Stimulated activated memory B cell treated with anti-CD40 and anti-IgM and Interleukin-4, amounts not matched to agents 10 μg/mL and 1 μg/mL and 100 μg/mL, for 72 hours (primary cell): ENCODE measurements at places on chromosomes 4 and X.

DNA sequence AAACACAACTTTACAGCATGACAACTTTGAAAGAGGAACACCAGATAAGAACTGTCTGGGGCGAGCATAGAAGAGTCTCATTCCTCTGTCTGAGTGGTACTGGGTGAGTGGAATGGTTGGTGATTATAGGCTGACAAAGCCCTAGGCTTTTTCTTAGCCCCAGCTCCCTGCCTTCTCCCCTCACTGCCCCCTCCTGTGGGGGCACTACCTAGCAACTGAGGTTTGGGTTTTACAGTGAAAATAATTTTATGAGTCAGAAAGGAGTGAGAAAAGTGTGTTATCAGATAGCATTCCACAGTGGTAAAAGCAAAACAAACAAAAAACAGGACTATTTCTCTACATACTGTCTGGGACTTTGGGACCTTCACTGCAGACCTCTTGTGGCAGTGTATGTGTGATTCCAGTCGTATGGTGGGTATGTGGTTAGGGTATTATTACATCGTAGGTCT is 10.5 kb upstream of the TMEM165 start:
- no peak for ATAC-seq

- peak; percentile 93 for ATAC-seq
These were observed 1.0 kb upstream of the TLR1 start for GRCh38 chr4:38805530-38806145.

DNA sequence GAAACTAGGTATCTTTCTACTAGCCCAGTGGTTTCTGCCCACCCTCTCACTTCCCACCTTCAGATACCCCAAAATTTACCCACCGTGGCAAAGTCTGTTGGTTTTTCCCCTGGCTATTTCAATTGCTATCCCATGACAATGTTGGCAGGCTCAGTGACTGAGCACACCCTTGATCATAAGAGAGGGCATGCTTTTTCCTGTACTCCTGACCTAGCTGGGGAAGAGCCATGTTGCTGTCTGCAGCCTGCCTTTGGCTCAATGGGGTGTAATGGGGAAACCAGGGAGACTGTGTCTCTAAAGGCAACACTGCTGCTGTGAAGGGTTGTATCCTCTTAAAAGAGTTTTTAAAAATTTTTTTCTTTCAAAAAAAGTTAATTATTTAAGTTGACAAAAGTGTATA is 90.4 kb upstream of the CITED1 start:
- no peak for ATAC-seq

DNA sequence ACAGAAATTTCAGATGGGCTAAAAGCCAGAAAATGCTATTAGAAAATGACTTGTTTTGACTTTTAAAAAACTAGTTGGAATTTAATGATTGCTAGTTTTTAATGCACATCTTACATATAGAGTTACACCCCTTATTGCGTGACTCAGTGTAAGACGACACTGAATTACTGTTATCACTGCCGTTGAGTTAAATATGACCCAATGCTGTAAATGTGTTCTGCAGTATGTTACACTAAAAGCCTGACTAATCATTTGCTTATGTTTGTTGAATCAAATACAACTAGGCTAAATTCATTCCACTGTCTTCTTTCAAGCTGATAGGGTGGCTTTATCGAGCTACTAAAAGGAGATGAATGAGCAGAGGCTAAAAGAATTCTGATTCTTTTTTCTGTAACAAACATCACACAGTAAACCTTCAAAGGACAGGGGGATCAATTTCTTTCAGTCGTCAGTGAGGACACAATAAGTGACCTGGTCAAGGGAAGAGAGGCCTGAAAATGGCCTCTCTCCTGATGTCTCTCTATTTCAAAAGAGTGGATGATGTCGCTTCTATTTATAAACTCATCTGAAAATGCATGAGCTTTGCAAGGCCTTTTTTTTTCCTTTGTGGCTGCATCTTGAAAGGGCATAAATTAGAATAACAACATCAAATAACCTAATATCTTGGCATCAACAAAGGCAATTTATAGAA is 142.2 kb upstream of the KCNIP4 start:
- no peak for ATAC-seq

DNA sequence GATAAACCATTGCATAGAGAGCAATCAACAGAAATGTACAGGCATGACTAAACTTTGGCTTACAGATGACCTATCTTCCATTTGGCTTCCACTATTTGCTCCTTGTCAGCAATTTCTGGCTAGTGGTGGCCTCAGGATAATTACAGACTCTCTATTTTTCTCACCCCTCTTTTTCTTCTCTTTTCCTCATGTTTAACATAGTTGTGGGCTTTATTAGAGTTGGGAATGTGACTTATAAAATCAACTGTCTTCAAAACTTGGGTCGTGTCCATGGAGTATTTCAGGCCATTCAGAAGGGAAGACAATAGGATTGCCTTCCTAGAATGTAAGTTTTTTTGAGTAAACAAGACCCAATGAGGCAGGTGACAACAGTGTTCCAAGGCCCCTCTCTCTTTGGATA is 236.2 kb downstream of the FRAS1 start:
- ATAC-seq = no peak

- ATAC-seq = no peak
These were observed 94.3 kb upstream of the ATXN3L start for GRCh38 chrX:13414006-13414647.

DNA sequence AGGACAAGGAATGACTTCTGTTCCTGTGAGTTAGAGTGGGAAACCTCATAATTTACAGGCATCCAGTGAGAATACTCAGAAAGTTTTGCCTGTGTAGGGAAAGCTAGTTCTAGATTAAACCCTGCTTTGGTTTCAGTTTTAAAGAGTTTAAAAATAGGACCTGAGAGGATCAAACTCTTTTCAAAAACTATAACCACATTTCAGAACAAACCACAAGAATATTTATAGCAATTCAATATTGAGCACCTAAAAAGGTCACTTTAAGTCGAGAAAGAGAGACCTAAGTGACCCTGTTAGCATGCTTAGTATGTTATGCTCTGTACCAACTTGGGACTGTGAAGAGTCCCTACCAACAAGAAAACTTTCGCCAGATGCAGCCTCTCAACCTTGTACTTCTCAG is 17.4 kb upstream of the PWWP3B start:
- ATAC-seq = no peak

DNA sequence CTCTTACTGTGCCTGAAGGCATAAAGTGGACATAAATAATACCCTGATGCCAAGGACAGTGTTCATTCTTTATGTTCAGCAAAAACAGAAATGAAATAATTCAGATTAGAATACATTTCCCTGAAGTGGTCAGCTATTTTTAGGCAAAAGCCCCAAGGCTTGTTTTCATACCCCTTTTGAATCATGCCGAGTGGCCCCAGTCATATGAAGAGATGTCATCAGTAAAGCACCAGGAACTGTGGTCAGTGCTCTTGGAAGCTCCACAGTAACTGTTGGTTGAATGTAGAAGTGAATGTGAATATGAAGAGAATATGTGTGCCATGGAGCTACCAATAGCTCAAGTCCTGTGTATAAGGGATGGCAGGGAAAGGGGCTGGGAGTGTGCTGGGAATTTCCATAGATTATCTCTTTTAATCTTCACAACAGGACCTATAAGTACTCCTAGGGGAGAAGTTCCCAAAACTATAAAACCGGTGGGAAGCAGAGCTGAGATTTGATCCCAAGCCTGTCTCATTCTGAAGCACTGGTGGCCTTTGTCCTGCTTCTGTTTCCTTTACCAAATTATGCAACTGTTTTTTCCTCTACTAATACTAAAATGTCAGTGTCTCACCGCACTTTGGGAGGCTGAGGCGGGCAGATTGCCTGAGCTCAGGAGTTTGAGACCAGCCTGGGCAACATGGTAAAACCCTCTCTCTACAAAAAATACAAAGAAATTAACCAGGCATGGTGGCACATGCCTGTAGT is 52.6 kb downstream of the FNIP2 start:
- ATAC-seq = peak; percentile 71

GRCh38 chrX:28329156-28329555 is 258.1 kb upstream of the IL1RAPL1 start:
- ATAC-seq = no peak

- peak; percentile 81 for ATAC-seq
These were observed 56.6 kb downstream of the GPR143 start for GRCh38 chrX:9708923-9709553.

DNA sequence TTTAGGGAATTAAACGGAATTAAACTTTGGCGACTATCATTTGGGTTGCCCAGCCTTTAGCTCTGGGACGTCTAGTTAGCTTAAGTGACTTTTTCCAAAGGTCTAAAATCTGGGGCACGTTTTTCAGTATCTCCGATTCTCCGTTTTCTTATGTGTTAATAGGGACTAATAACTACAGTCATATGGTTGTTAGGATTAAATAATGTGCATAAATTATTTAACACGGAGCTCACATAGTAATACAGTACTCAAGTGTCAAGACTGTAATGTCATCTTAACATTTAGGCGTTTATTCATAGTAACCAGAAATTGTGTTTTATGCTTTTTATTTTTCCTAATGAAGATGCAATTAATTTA is 466 bp upstream of the CCNA2 start:
- ATAC-seq = no peak

DNA sequence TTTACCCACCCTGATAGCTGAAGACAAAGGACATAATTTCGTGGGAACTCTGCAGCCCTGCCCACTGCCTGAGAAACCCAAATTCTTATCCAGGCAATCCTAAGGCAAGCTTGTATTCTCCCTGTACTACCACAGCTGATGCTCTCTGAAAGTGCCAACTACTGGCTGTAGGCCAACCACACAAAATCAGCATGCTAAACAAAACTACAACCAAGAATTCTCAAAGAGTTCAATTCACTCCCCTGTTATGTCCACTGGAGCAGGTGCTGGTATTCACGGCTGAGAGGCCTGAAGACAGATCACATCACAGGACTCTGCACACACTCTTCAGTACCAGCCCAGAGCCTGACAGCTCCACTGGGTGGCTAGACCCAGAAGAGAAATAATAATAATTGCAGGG is 375.9 kb upstream of the NDST4 start:
- ATAC-seq = no peak

DNA sequence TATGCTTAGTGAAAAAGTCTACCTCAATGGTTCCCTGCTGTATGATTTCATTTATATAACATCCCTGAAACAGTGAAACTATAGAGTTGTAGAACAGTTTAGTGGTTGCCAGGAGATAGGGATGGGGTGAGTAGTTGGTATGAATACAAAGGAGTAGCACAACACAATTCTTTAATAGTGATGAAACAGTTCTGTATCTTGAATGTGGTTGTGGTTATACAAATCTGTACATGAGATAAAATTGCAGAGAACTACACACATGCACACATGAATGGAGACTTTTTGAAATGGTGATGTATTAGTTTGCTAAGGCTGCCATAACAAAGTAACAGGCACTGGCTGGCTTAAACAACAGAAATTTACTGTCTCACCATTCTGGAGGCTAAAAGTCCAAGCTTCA is 677.1 kb downstream of the ADGRL3 start:
- ATAC-seq = no peak

DNA sequence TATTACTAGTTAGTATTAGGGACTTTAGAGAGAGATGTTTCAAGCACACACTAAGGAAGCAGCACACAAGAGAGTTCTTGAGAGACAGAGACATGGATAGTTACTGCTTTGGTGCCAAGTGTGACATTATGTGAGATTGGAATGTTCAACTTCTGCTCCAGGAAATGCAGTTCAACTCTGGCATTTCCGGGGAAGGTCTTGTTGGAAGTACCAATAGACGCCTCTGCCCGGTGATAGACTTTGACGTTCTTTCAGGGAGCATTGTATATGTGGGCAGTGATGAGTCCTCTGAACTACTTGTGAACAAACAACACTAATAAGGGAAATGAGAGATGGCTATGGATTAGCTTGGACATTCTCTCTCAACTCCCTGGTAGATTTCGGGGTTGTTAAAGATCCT is 638.1 kb upstream of the BOD1L1 start:
- ATAC-seq = no peak

GRCh38 chr4:155025762-155026457 is 182.5 kb upstream of the NPY2R start:
- ATAC-seq = no peak

GRCh38 chr4:66059556-66059955 is 389.3 kb upstream of the EPHA5 start:
- no peak for ATAC-seq

- no peak for ATAC-seq
These were observed 69.2 kb upstream of the MAML3 start for GRCh38 chr4:140223056-140223810.

DNA sequence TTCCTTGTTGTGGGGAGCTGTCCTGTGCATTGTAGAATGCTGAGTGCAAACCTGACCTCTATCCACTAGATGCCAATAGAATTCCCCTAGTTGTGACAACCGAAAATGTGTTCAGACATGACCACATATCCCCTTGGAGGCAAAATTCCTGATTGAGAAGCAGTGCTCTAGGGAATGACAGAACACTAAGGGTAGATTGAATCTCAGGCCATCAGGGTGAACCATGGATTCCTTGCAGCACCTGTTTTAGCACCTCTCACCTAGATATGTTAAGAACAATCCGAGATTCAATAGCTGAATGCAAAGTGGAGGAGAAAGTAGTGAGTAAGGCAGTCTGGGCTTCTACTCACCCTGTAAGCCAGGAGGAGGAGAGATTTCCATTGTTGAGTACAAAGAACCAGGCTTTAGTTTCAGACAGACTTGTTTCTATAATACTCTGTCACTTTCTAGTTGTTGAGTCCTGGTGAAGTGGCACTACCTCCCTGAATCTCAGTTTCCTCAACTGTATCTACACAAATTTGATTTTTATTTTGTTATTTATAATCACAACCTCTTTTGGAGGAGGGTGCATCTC is 111.0 kb upstream of the RAP2C start:
- ATAC-seq = no peak

DNA sequence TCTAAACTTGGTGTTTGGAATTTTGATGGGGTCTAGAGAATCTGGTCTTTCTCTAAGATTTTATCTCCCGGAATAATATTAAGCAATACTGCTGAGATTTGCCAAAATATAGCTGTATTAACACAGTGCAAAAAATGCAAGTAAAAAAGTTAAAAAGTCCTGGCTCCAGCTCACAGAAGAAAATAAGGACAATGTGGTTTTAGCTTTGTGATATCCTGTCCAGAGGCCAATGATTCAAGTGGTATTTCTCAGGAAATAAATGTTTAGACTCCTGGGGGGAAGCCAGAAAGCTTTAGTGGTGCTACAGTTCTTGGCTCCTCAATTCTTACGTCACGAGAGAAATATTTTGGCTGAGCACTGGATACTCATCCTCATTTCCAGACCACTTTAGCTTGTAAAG is 40.9 kb upstream of the IL13RA2 start:
- ATAC-seq = no peak

DNA sequence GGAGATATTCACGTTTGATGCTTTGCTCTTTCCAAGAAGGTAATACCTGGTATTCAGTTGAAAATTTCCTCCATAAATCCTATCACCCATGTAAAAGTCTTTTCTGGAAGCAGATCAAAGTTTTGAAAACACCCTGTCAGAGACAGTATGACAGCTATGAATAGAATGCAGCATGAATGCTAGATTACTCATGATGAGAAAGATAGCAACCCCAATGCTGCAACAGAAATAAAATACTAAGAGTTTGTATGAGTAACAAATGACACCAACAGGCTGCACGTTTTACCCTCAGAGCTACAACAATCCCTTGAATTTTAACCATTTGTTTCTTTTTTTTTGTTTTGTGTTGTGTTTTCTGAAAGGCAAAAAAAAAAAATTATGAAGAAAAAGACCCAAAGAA is 108.6 kb downstream of the ARHGAP6 start:
- no peak for ATAC-seq

- peak; percentile 50 for ATAC-seq
These were observed 617.7 kb upstream of the SMIM31 start for GRCh38 chr4:164136180-164136616.

- no peak for ATAC-seq
These were observed 43.4 kb upstream of the IQSEC2 start for GRCh38 chrX:53324803-53325202.

- no peak for ATAC-seq
These were observed 288.7 kb downstream of the PRDM5 start for GRCh38 chr4:120633810-120634209.
